ENCODE measurements at places on chromosomes 3 and 15.
A peak's percentile ranks its signal among the peaks of the same experiment; 100 is the strongest.

DNA sequence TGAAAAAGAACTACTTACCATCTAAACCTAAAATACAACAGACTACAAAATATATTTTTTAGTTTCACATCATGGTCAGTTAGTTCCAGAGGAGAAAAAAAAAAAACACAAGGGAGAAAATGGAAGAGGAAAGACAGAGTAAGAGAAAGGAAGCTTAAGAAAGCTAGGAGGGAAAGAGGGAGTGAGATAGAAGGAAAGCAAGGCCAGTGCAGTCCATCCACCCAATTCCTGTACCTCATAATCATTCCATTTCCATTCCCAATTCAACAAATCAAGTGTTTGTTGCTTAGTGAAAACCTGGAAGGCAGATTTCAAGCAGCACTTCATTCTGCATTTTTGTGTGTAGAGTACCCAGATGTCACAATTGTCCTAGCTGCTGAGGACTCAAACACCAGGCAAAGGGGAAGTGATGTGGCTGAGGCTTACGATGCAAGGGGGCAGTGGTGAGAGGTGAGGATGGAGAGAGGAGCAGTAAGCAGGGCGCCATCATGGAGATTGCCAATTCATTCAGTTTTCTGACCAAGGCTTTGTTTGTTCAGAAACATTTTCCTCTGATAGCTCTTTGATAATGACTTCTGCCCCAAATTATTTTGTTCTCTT is 83.6 kb upstream of the GSK3B start:
- peaks cover 17% of the 10 kb centered on the region for H3K4me1 ChIP-seq
- H3K36me3 ChIP-seq = peaks cover 4% of the 10 kb centered on the region
- no peaks in the 10 kb centered on the region for H3K27me3 ChIP-seq

DNA sequence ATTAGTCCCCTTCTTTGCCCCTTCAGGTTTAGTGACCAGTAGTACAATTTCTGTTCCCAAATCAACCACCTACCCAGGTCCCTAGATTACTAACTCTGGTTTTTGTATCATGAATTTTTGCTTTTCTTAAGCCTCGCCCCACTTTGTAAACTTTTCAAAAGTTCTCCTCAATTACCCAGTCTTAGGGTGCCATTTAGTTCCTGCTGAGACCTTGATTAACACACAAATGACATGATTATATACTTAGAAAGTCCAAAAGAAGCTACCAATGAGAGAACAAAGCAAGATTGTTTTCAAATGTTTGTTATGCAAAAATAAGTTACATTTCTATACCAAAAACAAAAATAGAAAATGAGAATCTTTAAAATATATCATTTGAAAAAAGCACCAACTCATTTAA is 594.4 kb downstream of the SQOR start:
- H3K27me3 ChIP-seq = peaks cover 53% of the 10 kb centered on the region
- no peak overlapping the region for H3K27ac ChIP-seq
- H3K4me3 ChIP-seq = no peak overlapping the region
- DNase-seq = no peak

- H3K27ac ChIP-seq = no peak overlapping the region
- peaks cover 9% of the 10 kb centered on the region for H3K4me1 ChIP-seq
- DNase-seq = no peak
- H3K36me3 ChIP-seq = no peaks in the 10 kb centered on the region
- H3K4me3 ChIP-seq = no peak overlapping the region
Observed at GRCh38 chr15:95839367-95839782, 491.1 kb upstream of the NR2F2 start.

GRCh38 chr3:173748105-173748504 is 350.6 kb downstream of the NLGN1 start:
- H3K4me3 ChIP-seq = no peak overlapping the region
- no peaks in the 10 kb centered on the region for H3K27me3 ChIP-seq
- no peaks in the 10 kb centered on the region for H3K4me1 ChIP-seq
- H3K36me3 ChIP-seq = no peaks in the 10 kb centered on the region
- DNase-seq = no peak

DNA sequence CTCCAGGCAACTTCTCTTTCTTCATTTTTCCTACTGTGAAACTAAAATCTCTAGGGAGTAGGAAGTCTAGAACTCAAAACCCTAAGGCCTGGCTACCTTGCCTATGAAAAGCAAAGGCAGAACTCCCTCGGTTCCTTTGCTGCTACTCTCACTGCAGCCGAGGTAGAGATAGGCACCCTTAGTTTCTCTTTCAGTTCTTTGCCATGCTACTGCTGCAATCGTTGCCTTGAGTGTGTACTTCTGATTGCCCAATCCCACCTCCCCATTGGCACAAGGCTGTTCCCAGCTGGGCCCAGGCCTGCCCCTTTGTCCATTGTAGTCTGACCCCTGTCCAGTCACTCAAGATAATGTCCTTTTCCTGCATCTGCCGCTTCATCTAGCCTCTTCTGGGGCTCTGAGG is 92.3 kb upstream of the MRPS22 start:
- no peaks in the 10 kb centered on the region for H3K36me3 ChIP-seq
- peaks cover 6% of the 10 kb centered on the region for H3K4me1 ChIP-seq
- no peak for DNase-seq
- H3K27ac ChIP-seq = no peak overlapping the region
- peaks cover 36% of the 10 kb centered on the region for H3K27me3 ChIP-seq

GRCh38 chr3:50532062-50532705 is 28.8 kb upstream of the CACNA2D2 start:
- H3K36me3 ChIP-seq = no peaks in the 10 kb centered on the region
- H3K4me1 ChIP-seq = peaks cover 15% of the 10 kb centered on the region
- no peak overlapping the region for H3K4me3 ChIP-seq
- peaks cover 81% of the 10 kb centered on the region for H3K27me3 ChIP-seq
- no peak for DNase-seq

DNA sequence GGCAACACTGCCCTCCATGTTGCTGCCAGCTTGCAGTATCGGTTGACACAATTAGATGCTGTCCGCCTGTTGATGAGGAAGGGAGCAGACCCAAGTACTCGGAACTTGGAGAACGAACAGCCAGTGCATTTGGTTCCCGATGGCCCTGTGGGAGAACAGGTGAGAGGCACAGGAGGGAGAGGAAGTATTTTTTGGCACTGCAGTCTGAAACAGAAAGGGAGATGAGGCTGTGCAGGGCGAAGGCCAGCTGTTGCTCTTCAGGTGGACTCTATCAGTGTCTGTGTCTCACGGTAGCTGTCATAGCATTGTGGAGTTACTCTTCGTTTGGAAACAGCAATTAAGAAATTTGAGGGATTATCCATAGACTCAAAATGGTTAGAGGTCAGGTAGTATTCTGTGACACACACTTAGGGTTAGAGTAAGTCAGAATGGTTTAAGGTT is 8.0 kb downstream of the NFKBIZ start:
- peak overlapping the region; percentile 22 for H3K27ac ChIP-seq
- H3K27me3 ChIP-seq = no peaks in the 10 kb centered on the region
- H3K36me3 ChIP-seq = peaks cover 74% of the 10 kb centered on the region
- H3K4me1 ChIP-seq = peaks cover 36% of the 10 kb centered on the region

DNA sequence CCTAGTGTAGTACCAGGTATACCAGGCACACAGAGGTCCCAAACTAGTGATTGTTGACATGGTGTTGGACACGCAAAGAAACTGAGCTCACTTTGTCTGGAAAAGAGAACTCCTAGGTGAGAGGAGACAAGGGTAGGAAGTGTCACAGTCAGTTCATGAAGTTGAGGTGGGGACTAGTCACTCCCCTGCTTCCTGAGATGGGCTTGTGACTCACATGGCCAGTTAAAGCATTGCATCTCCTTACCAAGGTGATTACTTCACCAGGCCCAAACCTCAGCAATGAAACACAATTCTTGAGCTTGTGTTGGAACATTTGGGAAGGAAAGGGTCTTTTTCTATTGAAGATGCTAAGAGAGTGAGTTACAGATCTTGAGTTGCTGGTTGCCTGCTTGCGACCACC is 49.2 kb upstream of the RAD18 start:
- H3K4me3 ChIP-seq = no peak overlapping the region
- H3K36me3 ChIP-seq = peaks cover 65% of the 10 kb centered on the region
- H3K27me3 ChIP-seq = no peaks in the 10 kb centered on the region
- H3K4me1 ChIP-seq = no peaks in the 10 kb centered on the region
- H3K27ac ChIP-seq = no peak overlapping the region

All from mesothelial cell of epicardium (in vitro differentiated cells).